Suppressor macrophage treated with lipopolysaccharide for 1 hour (primary cell): ENCODE measurements at places on chromosomes 12 and 14.

DNA sequence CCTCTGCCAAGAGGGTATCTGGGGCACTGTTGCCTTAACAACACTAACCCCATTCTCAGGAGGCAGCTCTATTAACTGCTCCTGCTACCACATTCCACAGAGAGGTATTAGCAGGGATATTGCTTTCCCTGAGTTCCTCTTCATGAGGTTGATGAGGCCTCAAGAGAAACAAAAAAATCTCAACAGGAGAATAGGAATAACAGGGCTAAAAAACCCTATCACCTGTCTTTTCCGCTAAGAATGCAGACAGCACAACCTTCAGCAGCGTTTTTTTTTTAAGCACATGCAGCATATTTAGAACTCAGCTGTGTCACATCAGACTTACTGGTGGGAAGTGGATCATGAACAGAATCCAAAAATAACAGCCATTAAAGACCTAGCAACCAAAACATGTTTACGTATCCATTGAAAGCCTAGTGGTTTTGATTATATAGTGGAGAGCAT, 29.2 kb downstream of the ATF7 start:
- DNase-seq: no peak

DNA sequence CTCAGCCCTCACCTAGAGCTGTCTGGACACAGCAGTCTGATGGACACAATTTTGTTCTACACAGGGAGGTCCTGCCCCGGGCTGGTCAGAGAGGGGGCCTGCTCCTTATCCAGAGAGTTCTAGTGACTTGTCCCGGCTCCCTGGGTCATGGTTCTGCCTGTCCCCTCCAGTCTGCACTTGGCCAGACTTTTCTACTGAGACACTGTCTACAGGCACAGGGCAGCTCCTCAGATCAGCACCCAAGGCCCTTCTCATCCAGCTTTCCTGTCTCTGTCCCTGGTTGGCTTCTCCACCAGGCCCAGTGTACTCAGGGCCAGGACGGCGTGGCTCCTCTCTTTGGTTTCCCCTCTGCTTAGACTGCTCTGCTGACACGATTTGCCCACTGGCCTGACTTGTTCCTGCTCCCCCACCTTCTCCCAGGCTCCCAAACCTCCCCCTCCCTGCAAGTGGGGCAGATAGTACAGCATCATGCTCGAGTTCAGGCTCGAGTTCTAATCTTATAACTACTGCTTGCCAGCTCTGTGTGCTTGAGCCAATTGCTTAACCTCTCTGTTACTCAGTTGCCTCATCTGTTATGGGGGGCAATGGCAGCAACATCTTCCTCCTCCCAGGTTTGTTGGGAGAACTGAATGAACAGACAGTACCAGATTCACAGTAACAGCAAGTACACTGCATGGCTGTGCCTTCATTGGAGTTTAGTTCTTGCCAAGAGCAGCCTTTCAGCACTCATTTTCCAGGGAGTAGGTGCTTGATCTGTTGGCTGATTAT, 22.0 kb upstream of the COL2A1 start:
- no peak for DNase-seq

- DNase-seq: peak; percentile 75
Observed at GRCh38 chr12:6326316-6327228, 15.3 kb downstream of the TNFRSF1A start.

DNA sequence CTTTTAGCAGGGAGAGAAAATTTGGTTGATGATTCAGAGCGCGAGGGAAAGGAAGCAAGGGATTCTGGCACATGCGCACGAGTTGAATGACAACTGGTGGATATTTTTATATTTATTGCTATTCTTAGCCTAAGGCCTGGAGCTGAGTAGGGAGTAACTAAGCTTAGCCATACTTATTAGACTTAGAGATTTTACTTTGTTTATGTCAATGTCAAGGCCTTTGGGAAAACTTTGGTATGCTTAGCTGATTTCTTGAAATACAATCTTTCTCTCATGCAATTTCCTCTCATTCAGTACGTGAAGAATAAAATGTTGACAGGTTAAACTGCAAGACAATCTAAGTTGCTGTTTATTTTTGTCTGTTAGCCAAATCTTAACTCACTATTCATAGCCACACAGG, 101.1 kb downstream of the CRADD start:
- peak; percentile 71 for DNase-seq

- DNase-seq: no peak
Observed at GRCh38 chr12:65634061-65634460, 190.2 kb upstream of the HMGA2 start.

DNA sequence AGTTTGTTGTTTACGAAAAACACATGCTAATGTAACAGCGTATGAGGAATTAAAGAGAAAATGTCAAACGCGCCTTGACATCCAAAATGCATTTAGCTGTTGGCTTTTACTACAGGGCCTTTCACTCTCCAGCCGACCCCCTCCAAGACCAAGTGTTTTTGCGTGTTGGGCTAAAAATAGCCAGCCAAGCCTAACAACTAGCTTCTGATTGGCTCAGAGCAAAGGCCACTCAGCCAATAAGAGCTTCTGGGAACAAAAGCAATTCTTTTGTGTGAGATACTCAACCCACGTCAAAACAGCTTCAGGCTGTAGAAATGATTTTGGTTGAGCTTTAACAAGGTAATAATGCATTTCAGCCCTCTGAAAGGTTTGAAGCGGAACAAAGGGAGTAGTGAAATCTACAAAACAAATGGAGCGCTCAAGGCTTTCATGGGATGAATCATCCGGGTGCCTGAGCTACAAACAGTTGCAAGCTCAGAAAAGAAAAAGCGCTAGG, 198.7 kb upstream of the DCN start:
- peak; percentile 54 for DNase-seq

- DNase-seq: no peak
Observed at GRCh38 chr12:54158610-54159009, 30.2 kb downstream of the SMUG1 start.

DNA sequence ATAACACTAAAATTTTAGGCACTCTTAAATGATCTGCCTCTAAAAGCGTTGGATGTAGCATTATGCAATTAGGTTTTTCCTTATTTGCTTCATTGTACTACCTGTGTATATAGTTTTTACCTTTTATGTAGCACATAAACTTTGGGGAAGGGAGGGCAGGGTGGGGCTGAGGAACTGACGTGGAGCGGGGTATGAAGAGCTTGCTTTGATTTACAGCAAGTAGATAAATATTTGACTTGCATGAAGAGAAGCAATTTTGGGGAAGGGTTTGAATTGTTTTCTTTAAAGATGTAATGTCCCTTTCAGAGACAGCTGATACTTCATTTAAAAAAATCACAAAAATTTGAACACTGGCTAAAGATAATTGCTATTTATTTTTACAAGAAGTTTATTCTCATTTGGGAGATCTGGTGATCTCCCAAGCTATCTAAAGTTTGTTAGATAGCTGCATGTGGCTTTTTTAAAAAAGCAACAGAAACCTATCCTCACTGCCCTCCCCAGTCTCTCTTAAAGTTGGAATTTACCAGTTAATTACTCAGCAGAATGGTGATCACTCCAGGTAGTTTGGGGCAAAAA, 4.1 kb downstream of the CDKN1B start:
- DNase-seq: no peak

GRCh38 chr12:11904124-11904523, 166.6 kb upstream of the BCL2L14 start:
- DNase-seq: no peak

DNA sequence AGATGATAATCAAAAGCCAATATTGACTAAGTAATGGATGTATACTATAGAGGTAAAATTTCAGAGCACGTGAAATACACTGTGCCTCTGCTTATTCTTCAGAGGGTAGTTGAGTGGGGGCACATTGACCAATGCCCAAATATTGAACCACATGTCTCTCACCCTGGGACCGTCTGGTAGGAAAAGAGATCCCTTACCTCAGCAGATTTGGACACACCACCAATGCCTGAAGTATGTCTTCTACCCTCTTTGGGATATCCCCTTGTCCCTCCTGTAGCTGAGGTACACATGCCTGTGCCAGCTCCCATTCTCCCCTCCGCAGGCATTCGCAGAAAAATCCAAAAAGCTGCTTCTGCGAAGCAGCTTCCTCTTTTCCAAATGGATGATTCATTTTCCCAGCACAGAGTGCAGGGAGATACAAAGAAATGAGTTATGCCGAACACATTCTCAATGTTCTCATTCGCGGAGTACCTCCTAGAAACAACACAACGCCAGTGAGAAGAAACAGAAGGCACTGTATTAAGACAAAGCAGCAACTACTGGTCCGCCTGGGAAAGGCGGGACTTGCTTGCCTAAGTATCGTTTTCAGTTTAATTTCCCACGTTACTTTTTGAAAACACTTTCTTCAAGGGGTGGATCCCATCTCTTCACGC, 691 bp downstream of the ZFYVE26 start:
- peak; percentile 90 for DNase-seq

DNA sequence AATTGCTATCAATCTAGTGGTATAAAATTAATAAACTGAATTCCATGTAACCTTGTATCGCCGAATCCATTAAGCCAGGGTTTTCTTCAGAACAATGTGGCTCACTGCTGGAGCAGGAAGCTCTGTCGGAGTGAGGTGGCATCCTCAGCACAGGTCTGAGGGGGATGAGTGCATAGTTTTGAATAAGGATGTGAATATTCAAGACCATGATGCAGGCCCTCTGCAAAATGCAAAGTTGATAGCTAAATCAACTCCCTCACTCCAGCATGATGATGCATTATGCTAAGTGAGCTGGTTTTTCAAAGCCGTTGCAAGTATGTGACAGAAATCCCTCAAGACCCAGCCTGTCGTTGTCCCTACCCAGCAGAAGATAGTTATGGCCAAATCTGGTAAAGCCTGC, 53.0 kb downstream of the TRIM9 start:
- no peak for DNase-seq

- no peak for DNase-seq
Observed at GRCh38 chr12:121064116-121064515, 25.1 kb upstream of the OASL start.

- no peak for DNase-seq
Observed at GRCh38 chr12:99370421-99371138, 277.0 kb upstream of the GARIN6 start.

DNA sequence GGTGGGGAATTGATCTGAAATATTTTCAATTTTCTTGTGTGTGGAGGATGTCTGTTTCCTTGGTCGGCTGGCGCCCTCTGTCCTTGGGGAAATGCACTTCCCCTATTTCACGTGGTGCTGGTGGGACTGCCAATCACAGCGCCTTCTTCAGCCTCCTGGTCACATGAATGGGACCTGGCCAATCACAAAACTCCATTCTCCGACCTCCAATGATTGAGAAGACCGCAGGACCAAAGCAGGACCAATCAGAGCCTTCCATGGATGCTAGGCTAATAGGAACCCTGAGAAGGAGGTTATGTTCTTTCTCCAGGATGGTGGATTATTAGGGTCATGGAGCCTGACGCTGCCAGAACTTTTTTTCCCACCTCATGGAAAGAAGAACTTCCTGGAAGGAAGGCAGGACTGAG, 188.7 kb downstream of the TTC8 start:
- DNase-seq: no peak

- DNase-seq: no peak
Observed at GRCh38 chr14:101175731-101176534, 272.4 kb upstream of the RTL1 start.
